ENCODE measurements at places on chromosomes 11 and 22.

DNA sequence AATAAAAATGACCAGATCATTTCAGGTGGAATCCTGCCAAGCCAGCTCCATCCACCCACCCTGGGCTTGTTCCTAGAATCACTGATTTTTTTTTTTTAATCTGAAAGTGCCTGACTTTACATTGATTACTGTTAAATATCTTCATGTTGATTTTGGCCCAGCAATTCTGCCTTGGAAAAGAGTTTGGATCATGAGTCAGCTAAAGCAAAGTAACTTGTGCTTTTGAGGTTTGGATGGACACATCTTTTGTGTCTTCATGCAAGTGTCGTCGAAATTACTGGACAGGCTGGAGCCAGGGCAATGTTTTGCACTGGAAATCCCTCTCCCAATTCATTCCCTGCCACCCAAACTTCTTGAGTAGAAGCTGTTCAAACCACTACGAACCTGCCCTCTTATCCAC is 164.0 kb upstream of the SYT13 start:
- peak; percentile 35 for DNase-seq

- no peak for DNase-seq
Measured at GRCh38 chr11:46249103-46249937, 28.1 kb upstream of the CREB3L1 start.

DNA sequence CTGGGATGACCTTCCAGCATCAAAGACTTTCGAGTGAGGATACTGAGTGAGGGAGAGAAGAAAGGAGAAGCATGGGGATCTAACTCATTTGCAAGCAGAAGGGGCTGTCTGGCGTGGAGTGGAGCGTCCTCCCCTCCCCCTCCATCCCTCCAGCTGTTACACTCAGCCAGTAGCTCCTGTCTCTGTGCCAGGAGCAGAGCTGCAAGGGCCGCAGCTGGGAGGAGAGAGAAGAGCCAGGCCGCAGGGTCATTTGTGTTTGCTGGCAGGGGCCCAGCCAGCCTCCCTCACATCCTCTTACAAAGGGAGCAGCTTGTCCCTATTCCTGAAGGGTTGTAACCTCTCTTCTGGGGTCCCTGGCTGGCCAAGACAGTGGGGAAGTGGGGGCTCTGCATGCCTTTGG is 57.9 kb downstream of the NECTIN1 start:
- peak; percentile 11 for DNase-seq

DNA sequence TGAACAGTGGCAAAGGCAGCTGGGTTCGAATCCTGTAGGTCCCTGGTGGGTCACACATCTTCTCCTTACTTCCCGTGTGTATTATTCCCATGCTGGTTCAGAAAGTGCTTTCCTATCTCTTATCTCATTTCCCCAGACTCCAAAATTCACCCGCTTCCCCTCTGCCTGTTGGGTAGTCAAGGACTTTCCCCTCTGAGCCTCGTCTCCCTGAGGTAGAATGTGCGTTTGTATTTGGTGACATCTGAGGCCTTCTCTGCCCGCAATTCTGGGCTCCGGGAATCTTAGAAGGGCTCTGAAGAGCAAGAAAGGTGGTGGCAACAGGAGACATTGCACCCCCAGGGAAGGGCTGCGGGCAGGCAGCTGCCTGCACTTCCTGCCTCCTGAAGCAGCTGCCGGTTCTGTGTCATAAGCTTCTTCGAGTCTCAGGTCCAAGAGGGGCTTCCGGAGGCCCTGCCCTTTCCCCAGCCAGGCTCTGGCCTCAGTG is 5.9 kb downstream of the LRRC32 start:
- DNase-seq, result no peak

GRCh38 chr22:50169774-50170341 is 673 bp upstream of the PANX2 start:
- DNase-seq, result no peak

DNA sequence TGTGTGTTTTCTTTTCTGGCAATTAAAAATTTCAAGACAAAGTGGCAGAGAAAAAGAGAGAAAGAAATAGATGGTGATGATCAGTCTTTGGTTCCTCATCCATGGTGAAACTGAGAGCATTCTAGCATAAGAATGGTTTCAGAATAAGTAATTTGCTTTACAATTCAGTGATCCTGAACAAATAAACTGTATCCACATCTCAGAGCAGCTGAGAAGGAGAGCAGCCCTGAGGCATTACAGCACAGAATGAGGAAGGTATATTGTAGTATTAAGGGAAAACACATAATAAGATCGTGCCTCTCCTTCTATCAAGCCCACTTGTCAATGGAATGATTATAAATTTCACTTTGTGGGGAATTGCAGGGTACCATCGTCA is 17.4 kb downstream of the LUZP2 start:
- no peak for DNase-seq

- no peak for DNase-seq
Measured at GRCh38 chr11:76713499-76713898, 43.0 kb upstream of the LRRC32 start.

DNA sequence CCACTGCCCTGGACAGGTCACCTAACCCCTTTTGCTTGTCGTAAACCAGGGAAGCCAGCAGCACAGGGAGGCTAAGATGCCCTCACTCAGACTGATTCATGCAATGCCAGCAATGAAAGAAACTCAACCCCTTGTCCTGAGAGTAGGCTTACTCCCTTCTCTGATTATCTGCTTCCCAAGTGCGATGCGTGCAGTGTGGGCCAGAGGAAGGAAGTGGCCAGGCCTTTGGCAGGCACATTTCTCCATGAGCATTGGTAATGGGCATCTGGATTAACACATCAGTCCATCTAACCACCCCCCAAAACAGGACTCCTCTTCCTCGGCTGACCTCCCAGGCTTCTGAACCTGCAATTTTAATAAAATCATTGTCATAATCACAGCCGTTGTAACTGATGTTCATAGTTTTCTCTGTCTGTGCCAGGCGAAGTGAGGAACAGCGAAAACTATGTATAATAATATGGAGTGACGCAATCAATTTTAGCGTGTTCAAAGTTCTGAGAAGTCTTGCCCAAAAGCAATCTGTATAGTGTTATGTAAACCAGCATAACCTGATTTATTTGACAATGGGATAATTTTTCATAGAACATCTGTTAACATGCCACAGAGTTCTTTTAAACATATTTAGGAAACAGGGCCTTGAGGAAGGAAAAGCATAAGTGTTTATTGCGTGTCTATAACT is 33.9 kb downstream of the TST start:
- DNase-seq, result no peak

DNA sequence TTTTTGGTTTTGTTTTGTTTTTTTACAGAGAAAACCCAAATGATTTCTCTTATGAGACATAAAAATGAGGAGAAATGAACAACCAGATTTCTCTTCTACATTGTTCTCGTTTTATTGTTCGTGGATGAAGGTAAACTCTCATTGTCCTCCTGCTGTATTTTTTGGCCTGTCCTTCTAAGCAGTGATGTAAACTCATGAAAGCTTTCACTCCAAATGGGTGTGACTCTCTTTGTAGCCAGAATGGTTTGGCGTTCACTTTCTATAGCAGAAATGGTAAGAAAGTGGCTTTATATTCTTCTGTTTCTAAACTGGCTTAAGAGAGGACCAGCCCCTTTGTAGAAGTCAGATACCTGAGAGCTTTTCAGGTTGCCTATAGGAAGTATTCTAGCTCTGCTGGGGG is 15.5 kb upstream of the BMAL1 start:
- DNase-seq, result no peak

- peak; percentile 16 for DNase-seq
Measured at GRCh38 chr11:114132417-114132816, 72.9 kb downstream of the ZBTB16 start.

GRCh38 chr11:727859-728748 is 19.2 kb upstream of the TALDO1 start:
- peak; percentile 70 for DNase-seq

DNA sequence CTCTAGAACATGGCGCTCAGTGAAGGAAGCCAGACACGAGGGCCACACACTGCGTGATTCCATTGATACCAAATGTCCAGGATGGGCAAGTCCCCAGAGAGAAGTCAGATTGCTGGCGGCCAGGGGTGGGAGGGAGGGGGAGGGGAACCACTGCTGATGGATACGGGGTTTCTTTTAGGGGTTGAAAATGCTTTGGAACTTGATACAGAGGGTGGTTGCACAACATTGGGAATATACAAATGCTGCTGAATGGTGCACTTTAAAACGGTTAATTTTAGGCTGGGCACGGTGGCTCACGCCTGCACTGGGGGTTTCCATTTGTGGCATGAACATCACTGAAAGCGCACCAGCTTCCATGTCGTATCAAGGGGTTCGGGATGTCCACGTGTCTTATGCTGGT is 5.1 kb downstream of the TSPO start:
- DNase-seq, result no peak

DNA sequence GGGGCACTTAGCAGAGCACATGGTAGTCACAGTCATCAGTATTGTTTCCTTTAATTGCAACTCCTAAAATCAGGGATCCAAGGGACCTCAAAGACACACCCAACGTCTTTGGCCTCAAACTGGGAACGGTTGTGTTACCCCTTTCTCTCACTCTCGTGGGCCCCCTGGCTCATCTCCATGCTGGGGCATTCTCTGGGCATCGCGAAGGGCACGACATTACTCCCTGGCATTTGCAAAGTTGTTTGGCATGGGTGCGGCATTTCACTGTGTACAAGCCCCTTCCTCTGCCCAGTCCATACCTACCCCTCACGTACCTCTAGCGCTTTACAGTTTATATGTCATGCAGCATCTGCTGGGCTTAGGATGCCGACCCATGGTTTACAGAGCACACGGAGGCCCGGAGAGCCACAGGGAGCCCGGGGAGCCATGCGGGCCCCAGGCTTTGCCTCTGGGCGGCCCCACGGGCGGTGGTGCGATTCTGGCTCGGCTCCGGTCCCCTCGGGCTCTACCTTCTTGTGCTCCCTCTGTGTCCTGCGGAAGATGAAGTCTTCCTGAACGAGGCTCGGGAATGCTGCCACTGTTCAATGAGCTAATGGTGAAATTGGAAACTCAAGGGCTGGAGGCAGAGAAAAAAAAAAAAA is 21.9 kb upstream of the CACNG2 start:
- DNase-seq, result no peak

- no peak for DNase-seq
Measured at GRCh38 chr11:66022401-66023185, 3.7 kb downstream of the CATSPER1 start.

DNA sequence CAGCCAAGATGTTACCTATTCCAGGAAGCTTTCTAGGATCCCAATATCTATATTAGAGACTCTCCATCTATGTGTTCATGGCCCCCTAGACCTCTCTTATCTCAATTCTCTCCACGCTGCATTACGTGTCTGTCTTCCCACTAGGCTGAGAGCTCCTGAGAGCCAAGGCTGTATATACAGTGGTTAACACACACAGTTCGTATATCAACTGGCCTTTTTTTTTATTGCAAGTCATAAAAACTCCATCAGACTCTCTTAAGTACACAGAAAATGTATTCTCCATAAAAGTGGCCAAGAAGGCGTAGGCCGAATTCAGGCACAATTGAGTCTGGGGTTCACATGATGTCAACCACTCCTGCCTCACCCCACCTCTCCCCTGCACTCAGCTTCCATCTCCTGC is 115.9 kb downstream of the TRIM29 start:
- no peak for DNase-seq

DNA sequence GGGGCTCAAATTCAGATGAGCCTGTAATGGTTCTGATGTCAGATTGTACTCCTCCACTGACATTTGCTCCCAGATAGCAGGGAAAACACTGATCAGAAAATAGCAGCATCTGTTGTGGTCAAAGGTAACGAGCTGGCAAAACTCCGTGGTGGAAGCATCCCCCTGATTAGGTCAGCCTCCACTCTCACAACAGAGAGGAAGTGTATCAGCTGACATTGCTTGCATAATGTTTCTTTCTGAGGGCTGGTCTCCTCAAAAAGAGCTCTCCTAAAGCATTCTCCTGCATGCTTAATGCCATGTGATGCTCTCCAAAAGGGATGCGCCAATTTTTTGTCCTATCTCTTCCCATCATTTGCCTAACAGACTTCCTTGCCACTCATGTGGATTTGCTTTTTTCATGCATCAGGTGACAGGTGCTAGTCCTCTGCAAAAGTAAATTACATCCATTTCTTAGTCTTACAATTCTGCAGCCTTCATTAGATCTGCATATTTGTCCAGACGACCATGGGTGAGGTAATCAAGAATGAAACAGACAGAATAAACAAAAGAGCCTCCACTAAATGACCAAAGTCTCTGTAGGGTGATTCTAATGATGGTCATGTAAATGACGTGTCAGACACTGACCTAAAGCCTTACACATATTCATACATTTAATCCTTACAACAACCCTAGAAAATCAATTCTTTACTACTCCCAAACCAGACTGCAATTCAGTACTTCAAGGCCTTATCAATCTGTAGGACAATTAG is 6.4 kb upstream of the TENM4 start:
- DNase-seq, result no peak

DNA sequence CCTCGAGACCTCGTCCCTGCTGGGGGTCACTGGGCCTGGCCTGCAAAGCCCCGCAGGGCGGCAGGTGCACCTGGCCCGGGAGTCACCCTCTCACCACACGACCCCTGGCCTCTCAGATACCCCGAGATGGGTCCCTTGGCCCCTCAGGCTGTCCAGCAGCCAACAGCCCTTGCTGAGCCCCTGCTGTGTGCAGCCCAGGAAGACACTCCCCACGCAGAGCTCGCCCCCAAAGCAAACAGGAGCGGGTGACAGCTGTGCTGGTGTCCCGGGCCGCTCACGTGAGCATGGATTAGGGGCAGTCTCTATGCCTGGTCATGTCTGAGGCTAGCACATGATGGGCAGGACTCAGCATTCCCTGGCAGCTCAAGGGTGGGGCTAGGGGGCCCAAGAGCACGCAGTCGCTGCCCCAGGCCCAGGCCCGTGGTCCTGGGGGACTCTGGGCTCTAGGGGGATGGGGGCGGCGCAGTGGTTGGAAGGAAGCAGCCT is 31.3 kb downstream of the WNT7B start:
- DNase-seq, result no peak

DNA sequence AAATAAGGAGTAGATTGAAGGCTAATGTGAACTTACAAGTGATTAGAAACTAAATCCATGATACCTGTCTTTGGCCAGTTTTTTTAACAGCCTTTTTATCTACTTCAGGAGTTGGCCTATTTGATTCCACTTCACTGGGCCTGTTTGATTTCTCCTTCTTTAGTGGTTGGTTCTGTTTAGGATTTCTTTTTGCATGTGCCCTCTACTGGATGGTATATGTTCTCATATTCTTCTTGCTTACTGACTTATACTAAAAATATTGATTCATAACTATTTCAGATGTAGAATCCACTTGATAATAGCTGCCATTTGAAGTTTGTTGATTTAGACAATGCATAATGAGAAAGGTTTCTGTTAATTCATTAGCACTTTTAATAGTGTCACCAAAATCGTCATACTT is 53.9 kb downstream of the USP47 start:
- DNase-seq, result no peak

GRCh38 chr22:48391820-48392219 is 1435.9 kb downstream of the BRD1 start:
- DNase-seq, result no peak

GRCh38 chr11:113506893-113507292 is 31.7 kb upstream of the DRD2 start:
- no peak for DNase-seq

- DNase-seq, result no peak
Measured at GRCh38 chr22:29142116-29142515, 63.6 kb upstream of the EMID1 start.

GRCh38 chr11:126654886-126655806 is 299.7 kb downstream of the ST3GAL4 start:
- DNase-seq, result no peak

- DNase-seq, result no peak
Measured at GRCh38 chr22:45270095-45271020, 14.4 kb upstream of the UPK3A start.

- DNase-seq, result no peak
Measured at GRCh38 chr11:6238902-6239301, at the start of gene CNGA4. Gene CNGA4 (plus strand): TSS chr11:6239089. CDS start chr11:6239207, 118 bp downstream.

GRCh38 chr11:31646216-31646615 is 136.6 kb downstream of the ELP4 start:
- no peak for DNase-seq

- DNase-seq, result peak; percentile 91
Measured at GRCh38 chr22:44309137-44309536, 3.6 kb downstream of the SHISAL1 start.

All from AG09309 (cell line).